ENCODE measurements at places on chromosomes 1 and 21.

GRCh38 chr1:15425958-15426357 is 12.3 kb upstream of the CTRC start:
- no peak for DNase-seq

DNA sequence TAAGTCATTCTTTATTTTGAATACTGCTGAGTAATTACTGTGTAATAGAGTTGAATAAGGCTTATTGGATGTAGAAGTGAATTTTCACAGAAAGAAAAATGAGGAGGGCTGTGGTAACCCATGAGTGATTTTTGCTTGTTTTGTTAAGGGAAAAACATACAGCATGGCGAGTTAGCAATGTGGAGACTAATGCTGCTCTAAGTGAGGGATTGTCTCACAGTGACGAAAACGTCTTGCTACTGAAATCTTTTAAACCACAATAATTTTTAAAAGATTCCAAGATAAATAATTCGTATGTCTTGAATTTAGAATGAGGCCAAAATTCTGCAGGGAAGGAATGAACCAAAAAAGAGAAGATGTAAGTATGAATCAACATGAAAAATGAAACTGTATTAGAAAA is 16.2 kb upstream of the PLA2G4A start:
- no peak for DNase-seq

GRCh38 chr1:207284209-207284897 is 37.1 kb upstream of the CD55 start:
- no peak for DNase-seq

DNA sequence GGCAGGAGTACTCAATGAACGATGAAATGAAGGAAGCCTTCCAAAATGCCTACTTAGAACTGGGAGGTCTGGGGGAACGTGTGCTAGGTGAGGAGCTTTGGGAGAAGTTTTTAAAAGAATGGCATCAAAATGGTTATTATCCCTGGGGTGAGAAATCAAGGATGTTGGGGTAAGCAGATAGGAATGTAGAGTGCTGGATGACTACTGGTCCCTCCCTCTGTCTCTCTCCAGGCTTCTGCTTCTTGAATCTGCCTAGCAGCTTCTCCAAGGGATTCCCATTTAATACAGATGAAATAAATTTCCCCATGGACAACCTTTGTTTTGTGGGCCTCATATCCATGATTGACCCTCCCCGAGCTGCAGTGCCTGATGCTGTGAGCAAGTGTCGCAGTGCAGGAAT is 19.0 kb upstream of the CASQ1 start:
- no peak for DNase-seq

DNA sequence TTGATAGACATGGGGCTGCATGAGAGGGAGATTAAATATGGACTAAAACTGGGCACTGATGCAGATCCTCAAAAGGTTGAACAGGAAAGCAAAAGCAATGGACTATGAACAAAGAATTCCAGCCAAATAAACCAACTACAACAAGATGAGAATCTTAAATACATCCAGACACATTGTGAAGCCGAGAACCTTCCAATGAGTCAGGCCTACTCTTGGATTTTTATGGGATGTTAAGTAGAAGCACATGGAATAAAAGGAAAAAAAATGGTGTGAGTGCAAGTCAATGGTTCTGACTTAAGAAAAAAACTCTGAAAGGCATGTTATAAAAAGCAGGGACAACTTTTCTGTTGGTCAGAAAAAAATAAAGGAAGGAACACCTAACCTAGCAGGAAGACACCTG is 227.2 kb downstream of the DPYD start:
- DNase-seq = no peak

DNA sequence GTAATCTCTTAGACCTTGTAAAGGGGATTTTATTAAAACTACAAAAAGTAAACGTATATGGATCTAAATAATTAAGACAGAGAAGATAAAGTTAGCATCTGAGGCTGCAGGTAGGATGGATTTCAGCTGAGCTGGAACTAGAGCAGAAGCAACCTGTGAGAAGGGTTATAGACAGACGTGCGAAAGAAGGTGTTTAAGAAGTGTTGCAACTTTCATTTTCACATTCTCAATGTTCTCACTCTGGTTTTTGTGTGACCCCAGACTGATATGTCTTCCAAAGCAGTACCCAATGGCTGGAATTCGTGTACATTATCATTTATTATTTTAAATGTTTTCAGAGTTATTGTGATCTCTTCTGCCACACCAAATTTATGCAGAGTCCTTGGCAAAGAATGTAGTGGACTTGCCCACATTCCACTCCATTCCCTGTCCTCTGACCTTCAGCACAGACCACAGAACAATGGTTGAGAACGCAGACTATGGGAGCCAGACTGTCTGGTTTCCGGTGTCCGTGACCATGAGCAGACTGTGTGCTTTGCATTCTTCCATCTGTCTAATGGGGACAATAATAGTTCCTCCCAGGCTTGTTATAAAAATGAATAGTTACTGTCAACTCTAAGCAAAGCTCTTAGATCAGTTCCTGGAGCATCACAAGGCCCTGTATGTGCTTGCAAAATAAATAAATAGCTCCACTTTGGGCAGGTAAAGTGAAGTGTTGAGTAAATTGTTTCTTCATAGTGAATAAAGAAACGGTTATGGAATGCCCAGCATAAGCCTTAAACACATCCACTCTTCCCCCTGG is 140.6 kb upstream of the SAMSN1 start:
- DNase-seq = no peak

- DNase-seq = no peak
Measured at GRCh38 chr21:44837537-44837936, 19.7 kb upstream of the SUMO3 start.

DNA sequence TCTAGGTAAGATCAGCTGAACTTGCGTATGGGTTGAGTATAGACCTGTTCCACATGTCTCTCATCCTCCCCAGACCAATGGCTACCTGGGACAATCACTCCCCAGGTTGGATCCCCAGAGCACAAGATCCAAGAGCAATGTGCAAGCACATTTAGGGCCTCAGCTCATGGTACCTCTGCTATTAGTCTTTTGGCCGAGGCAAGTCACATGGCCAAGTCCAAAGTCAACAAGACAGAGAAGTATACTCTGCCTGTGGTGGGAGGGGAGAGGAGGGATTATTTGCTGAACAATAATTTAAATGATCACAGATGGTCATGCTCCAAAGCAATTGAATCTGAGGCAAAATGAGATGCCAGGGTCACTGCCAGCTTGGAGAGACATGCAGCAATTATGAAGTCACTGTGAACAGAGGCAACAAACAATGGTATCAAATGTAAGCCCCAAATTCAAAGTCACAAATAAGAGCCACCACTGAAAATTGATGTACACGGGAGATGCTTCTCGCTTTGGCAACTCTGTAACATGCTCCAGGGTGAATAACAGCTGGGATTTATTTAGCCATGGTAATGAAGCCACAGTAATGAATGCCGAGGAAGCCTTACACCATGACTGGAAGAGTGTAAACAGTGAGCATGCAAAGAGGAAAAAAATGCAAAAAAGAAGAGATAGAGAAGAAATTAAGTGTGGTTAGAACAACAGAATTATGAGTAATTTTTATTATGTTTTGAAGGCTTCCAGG is 149.1 kb downstream of the ZNF281 start:
- DNase-seq = no peak

DNA sequence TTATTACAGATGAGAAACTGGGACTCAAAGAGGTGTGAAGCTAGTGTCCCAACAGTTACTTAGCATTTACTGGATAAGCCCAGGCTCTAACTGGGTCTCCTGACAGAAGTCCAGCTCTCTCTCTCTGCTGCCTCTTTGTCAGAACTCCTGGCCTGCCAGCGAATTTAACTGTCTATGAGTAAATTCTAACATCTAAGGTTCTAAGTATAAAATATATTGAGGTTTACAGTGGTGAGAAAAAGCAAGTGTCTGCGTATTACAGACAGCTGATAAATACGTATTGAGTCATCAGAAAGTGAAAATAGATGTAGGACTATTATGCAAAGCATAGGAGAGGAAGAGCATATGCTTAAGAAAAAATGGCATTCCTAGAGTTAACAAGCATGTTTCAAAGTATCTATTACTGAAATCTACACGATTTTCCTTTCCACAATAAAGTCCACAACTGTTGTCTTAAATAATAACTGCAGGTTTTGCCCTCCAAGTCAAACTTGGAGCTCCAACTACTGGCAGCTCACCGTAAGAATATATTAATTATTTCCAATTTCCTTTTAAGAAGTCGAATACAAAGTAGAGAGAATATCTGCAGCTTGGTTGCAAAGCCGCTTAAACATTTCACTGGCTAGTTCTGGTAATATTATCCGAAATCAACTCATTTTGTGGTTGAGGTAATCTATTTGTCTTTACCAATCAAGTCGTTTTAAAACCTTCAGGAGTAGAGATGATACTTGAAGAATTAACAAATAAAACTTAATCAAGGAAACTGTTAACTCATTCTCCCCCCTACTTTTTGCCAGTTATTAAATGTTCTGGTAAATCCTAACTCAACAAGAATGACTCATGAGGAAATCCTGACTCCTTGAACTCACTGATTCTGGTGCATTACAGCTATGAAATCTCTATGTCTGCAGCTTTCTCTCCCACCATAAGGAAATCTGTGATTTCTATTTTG is 1.4 kb upstream of the RGS2 start:
- DNase-seq = no peak

DNA sequence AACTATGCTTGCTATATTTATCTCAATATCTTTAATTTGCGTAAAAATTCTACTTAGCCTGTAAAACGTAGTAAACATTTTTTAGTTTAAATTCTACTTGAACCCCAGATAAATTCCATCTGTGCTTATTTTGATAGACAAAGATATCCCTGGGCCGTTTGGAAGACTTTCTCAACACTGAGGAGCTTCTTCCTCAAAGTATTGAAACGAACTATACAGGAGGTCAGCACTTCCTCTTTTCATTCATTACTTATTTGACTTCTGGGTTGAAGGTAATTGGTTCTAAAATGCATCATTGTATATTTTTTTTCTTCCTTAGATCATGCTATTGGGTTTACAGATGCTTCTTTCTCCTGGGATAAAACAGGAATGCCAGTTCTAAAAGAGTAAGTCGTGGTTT is 74.7 kb downstream of the HSPA13 start:
- DNase-seq = no peak

DNA sequence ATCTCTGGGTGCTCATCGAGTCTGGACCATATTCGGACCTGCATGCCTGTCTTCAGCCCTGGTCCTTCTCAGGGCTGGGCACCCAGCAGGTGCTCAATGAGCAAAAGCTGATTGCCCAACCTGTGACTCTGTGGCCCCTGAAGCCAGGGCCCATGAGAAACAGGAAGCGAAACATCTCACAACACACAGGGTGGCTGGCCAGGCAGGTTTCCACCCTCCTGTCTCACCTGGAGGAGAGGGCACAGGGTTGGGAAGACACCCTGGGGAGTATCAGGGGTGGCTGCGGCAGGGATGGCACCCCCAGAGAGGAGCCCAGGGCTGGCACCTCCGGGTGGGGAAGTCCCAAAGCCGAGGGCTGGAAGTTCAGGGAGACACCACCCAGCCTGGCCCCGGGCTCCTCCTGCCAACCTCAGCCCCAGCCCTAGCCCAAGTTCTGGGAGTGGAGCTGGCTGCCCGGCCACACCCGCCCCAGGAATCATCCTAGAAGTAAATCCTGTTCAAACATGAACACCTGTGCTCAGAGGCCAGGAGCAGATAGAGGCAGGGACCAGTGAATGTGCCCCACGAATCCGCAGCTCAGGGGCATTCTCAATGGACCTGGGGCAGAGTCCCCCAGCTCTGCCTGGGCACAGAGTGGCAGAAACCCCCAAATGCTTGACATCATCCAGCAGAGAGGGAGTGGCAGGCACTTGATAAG is 54.6 kb downstream of the RAP1GAP start:
- DNase-seq = no peak

DNA sequence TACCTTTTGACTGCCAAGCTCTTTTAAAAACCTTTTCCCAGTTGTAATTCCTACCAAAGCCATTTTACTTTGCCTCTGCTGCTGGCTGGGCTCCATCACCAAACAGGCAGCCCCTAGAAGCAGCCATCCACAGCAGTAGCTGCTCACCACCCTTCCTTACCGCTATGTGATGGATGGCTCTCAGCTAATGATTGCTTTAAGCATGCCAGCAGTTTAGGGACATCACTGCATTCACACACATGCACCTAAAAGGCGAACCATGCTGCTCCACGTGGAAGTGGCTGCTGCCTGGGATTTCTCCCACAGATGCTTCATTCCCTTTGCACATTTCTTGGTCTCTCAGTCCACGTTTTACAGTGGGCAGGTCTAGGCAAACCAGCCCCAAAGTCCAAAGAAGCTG is 46.3 kb upstream of the PDE9A start:
- no peak for DNase-seq

GRCh38 chr1:245837718-245838117 is 669.4 kb downstream of the SMYD3 start:
- no peak for DNase-seq

- no peak for DNase-seq
Measured at GRCh38 chr1:222772996-222773379, 36.0 kb downstream of the FAM177B start.
